Brain microvascular endothelial cell (primary cell): ENCODE measurements at places on chromosomes 5 and 9.
A peak's percentile ranks its signal among the peaks of the same experiment; 100 is the strongest.

- DNase-seq: peak; percentile 69
Observed at GRCh38 chr5:15021266-15022046, 149.9 kb upstream of the ANKH start.

DNA sequence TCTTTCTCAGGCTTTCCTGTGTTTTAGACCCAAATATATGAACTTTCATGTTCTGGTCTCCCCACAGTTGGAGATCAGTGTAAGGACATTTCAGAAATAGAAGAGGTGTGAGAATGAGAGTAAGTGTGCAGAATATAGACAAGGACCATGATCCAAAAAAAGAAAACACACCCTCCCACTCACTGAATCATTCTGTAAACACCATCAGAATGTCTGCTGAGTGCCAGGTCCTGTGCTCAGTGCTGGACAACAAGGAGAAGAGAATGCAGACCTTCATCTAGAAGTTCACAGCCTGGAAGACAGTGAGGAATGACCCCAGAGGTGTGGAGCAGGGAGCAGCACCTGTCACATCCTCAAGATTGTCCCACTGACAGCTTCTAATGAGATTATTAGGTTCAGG is 19.1 kb upstream of the SH3RF2 start:
- no peak for DNase-seq

DNA sequence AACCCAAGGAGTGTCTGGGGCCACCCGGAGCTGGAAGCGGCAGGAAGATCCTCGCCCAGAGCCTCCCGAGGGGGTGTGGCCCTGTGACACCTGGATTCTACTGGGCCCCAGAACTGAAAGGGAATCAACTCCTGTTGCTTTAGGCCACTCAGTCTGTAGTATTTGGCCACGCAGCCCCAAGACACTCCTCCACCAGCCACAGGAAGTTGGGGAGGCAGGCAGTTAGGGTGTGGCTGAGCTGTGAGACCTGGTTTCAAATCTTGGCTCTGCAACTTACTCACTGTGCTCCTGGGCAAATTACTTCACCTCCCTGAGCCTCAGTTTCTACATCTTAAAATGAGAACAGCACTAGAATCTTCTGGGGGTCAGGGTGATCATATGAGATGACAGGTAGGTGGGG is 119.8 kb upstream of the PPP1R26 start:
- no peak for DNase-seq

DNA sequence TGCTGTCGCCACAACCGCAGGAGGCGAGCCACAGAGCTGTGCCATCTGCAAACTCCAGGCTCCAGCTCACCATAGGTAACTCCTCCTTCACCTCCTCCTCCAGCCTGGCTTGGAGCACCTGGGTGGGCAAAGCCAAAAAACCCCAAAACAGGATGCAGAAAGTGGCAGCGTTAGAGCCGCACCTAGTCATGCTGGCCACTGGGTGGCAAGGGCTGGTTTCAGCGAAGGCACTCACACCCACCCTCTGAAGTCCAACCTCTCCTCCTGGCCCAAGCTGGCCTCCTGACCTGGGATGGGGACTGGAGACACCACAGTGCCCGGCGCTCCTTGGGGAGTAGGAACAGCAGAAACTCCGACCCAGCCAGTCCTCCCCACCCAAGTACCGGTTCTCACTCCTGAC is 28.7 kb upstream of the ZNF354B start:
- no peak for DNase-seq

- DNase-seq: no peak
Observed at GRCh38 chr5:139667001-139667729, 19.0 kb downstream of the CXXC5 start.

DNA sequence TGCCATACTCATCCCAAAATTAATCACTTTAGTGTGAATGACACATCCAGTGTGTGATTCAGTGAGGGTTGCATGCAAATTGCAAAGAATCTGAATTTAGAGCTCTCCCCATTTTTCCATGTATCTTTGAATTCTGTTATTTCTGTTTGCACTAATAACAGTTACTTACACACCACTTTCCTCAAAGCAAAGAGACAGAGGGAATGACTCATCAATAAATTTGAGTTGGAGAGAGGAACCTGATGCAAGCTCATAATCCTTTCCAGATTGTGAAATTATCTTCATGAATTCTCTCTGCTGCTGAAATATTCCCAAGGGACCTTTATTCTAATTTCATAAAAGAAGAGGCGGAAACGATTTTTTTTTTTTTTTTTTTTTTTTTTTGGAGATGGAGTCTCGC is 204.8 kb downstream of the CDH9 start:
- DNase-seq: no peak

GRCh38 chr5:53397845-53398244 is 82.6 kb upstream of the FST start:
- peak; percentile 78 for DNase-seq

- DNase-seq: no peak
Observed at GRCh38 chr5:167804512-167805220, 486.8 kb upstream of the WWC1 start.

GRCh38 chr5:177427211-177427822 is 841 bp downstream of the GRK6 start:
- no peak for DNase-seq

DNA sequence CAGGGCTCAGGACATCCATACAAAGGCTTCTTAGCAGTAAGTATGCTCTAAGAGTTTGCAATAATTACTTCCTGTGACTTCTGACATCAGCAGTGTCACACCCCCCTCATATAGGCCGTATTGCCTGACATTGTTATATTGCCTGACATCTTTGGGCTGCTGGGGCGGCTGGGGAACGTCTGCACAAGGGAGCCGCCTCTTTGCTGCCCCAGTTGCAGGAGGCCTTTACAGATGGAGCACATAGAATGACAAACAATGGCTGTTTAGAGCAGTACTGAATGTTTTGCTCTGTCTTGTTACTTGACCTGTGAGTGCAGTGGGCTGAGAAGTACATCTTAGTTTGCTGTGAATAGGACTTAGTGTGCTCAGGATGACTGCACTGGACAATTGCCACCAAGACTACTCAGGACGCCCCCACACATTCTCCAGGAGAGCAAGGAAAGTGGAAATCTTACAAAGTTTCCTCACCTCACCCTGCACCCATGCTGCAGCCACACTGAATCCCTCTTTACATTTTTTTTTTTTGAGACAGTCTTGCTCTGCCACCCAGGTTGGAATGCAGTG is 65.4 kb upstream of the SPOCK1 start:
- DNase-seq: no peak

DNA sequence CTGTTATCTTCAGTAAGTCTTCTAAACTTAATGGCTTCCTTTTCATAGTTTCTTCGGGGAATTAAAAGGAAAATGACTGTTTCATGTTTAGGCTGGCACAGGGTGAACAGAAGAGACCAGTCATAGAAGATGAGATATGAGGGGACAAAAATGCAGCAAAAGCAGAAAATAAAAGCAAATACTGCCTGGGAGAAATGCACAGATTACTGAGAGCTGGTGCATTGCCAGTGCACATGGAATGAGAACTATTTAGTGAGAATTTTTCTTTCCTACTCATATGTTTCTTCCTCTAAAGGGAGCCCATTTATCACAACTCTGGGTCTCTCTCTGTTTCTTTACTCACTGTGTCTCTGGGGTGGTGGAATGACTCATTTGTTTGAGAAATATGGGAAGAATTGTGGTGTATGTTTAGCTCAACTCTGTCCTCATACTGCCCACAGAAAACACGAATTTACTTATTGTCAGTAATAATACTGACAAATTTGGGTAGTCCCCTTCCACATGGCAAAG is 25.9 kb upstream of the ANKRD55 start:
- DNase-seq: peak; percentile 90

DNA sequence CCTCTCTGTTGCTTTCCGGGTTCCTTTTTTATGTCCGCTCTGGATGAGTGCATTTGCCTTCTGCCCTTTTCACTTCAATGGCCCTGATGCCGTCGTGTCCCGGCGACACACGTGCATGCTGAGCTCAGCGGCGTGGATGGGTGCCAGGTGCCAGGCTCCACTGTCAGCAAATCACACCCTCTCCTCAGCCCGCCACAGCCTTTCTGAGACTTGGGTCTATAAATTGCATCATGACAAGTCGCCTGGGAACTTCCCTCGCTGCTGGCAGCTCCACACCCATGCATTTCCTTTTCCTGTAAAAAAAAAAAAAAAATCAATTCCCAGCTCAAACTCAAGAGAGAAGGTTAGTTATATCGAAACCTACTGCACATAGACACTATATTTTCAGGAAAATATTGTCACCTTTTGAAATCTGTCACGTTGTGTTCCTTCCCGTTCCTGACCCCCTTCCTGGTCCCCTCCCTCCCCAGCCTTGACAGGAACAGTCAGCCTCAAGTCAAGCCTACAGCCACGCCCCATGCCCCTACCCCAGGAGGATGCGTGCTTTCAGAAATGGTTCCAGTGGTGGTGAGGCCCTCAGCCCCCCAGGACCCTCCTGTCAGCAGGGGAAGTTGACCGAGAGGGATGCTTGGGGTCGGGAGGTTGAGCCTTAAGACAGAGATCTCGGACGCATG is 110.3 kb upstream of the PTCH1 start:
- DNase-seq: no peak

DNA sequence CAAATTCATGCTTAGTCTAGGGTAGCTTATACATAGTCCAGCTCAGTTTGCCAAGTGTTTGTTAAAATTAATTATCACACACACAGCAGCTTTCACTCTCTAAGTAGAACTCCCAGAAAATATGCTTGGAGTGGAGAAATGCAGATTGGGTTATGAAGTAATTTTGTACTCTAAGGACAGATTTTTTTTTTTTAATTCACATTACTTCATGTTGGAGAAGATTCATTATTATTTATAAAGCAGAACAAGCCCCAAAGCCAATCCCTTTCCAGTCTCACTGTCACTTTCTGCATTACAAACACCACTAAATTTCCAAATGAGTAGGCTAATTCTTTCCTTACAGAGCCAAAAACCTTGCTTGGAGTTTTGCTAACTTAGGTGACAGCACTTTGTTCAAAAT is 11.7 kb upstream of the C9orf72 start:
- DNase-seq: no peak

DNA sequence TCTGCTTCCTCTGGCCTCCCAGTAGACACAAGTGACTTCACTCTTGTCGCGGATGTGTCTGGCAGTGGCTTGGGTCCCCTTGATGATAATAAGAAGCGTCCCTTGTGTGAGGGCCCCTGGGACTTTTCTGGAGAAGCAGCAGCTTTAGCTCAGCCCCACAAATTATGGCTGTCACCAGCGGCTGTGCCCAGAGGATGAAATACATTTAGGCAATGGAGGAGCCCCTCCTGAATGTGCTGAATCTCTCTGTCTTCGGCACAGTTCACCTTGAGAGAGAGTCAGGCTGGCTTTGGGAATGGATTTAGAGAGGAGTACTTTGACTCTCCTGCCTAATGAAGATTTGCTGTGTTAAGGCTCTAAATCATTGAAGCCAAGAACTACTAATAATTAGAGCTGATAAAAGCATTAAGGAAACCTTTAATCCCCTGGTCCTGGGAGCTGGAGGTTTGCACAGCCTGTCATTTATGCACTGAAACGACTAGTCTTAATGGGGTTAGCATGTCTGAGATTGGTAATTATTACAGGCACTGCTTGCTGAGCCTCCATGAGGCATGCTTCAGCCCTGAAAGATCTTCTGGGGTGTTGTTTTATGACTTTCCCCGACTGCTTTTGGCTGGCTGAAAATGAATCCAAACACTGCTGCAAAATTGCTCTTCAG is 127.0 kb downstream of the TENT4A start:
- DNase-seq: no peak

DNA sequence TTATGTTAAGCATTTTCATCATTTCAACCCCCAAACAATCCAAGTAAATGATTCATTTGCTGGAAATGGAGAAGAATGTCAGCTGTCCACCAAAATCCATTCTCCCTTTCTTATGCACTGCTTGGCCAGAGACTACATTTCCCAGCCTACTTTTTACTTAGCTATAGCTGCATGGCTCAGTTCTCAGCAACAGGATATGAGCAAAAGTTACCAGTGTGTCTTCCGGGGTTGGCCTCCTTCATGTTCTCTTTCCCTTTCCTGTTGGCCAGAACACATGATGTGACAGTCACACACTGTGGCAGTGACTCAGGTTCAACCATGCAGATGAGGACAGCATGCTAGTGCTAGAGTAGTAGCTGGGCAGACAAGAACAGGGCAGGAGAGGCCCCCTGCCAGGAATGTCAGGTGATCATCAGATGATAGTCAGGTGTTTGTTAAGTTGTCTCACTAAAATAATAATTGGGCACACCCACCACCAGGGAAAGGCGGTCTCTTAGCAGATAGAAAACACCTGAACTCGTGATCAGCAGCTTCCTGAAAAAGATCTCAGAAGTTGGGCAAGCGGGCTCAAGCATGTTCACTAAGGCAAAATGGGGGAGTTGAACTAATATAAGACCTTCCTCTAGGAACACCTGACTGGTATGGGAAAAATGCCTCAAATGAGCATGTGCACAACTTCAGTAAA is 12.2 kb downstream of the GPR150 start:
- peak; percentile 90 for DNase-seq

GRCh38 chr9:136331556-136332481 is 4.5 kb downstream of the GPSM1 start:
- no peak for DNase-seq

GRCh38 chr5:143014017-143014651 is 244.0 kb downstream of the ARHGAP26 start:
- DNase-seq: no peak

DNA sequence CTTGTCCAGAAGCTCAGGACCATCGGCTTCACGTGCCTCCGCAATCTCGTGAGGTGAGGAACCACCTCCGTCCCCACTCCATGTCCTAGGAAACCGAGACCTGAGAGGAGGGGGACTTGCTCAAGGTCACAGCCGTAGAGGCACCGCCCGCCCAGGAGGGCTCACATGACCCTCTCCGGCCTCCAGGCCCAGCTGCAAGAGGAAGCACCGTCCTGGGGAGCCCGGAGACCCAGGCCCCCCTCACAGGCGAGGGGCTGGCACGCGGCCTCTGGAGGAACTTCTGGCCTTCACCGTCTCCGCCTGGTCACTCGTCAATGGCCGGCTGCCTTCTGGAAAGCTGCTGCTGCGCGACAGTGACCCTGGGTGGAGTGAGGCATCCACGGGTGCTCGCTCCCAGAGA is 24.2 kb downstream of the FAM78A start:
- no peak for DNase-seq
